Activated CD4-positive, alpha-beta T cell treated with anti-CD3 and anti-CD28 coated beads for 36 hours (primary cell): ENCODE measurements at places on chromosomes 7 and 10.

DNA sequence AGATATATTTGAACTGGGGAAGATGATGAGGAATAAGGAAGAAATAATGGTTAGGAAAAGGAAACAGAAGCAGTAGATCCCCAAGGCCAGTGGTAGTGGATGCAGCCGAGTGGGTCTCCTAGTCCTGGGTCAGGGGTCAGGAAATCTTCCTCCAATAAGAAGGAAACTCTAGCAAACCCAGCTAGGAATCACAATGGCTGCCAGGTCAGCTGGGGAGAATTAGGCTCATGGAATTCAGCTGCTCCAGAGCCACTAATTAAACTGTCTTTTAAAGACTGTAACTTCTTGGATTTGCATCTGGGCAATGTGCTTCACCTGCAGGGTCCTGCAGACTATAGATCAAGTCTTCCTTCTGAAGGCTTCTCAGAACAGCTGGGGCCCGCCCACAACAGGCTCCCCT is 644.4 kb downstream of the KCNMA1 start:
- H3K4me1 ChIP-seq, result no peaks in the 10 kb centered on the region
- no peaks in the 10 kb centered on the region for H3K27me3 ChIP-seq
- no peak for DNase-seq

DNA sequence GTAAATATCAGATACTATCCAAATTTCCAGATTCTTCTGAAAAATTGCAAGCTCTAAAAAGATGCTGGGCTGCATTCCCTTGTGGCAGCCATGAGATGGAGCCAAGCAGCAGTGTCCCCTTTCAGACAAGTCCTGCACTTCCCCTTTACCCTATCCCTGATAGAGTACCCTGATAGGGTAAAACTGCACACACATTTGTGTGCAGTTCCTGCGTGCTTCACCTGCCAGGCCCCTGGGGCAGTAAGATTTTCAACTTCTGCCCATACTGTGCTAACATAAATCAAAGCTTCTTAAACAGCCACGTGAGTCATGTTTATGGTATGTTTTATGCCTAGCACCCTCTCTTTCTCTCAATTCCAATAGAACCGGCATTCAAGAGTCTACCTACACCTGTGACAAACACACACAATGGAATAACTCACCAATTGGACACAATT is 52.2 kb downstream of the IFIT5 start:
- no peak overlapping the region for H3K27ac ChIP-seq
- H3K27me3 ChIP-seq, result no peaks in the 10 kb centered on the region
- no peaks in the 10 kb centered on the region for H3K36me3 ChIP-seq

DNA sequence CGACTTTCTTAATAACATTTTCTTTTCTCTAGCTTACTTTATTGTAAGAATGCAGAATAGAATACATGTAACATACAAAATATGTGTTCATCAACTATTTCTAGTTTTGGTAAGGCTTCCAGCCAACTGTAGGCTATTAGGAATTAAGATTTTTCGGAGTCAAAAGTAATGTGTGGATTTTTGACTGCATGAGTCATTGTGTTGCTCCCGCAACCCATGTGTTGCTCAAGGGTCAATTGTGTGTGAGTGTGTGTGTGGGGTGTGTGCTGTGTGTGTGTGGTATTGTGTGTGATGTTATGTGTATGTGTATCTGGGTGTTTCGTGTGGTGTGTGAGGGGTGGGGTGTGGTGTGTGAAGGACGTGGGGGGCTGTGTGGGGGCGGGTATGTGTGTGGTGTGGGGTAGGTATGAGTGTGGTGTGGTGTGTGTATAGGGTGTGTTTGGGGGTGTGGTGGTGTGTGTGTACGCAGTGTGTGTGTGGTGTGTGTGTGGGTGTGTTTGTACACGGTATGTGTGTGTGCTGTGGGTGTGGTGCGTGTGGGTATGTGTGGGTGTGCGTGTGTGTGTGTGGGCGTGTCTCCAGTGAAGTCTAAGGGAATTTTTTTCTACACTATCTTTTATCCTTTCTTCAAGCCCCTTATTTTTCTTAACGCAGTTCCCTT is 60.5 kb downstream of the RSU1 start:
- no peaks in the 10 kb centered on the region for H3K4me1 ChIP-seq
- H3K27me3 ChIP-seq, result no peaks in the 10 kb centered on the region
- H3K27ac ChIP-seq, result no peak overlapping the region
- H3K36me3 ChIP-seq, result peaks cover 10% of the 10 kb centered on the region
- no peak for DNase-seq

- H3K36me3 ChIP-seq, result no peaks in the 10 kb centered on the region
- peak overlapping the region; percentile 72 for H3K4me3 ChIP-seq
- peaks cover 14% of the 10 kb centered on the region for H3K27me3 ChIP-seq
- H3K27ac ChIP-seq, result peak overlapping the region; percentile 72
- peak; percentile 84 for DNase-seq
These were observed 2.7 kb upstream of the MUC17 start for GRCh38 chr7:101017064-101017777.

GRCh38 chr10:88243202-88243744 is 339.8 kb downstream of the RNLS start:
- H3K36me3 ChIP-seq, result no peaks in the 10 kb centered on the region
- no peak overlapping the region for H3K4me3 ChIP-seq
- peaks cover 6% of the 10 kb centered on the region for H3K4me1 ChIP-seq
- H3K27me3 ChIP-seq, result peaks cover 4% of the 10 kb centered on the region

GRCh38 chr10:4121502-4122380 is 336.7 kb upstream of the KLF6 start:
- peaks cover 12% of the 10 kb centered on the region for H3K4me1 ChIP-seq
- peak; percentile 30 for DNase-seq
- H3K27ac ChIP-seq, result peak overlapping the region; percentile 77

GRCh38 chr7:138519061-138519798 is 59.2 kb downstream of the TRIM24 start:
- no peaks in the 10 kb centered on the region for H3K27me3 ChIP-seq
- peaks cover 3% of the 10 kb centered on the region for H3K4me1 ChIP-seq
- H3K27ac ChIP-seq, result no peak overlapping the region
- H3K4me3 ChIP-seq, result no peak overlapping the region
- DNase-seq, result no peak

DNA sequence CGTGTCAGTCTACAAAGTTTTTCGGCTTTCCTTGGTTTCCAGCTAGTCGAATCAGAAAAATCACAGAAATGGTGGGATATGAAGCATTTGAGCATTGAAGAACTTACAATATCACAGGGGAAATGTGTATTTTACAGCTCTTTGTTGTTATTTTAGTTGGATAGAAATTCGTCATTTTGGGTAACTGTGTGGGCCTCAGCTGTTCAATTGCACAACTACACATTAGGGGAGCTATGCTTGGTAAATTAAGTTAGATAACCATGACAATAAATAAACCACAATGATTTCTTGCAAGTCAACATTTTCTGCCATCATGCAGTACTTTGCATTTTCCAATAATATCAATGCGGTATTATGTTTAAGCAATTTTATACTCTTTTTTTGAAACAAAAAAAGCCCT is 80.4 kb upstream of the ANK3 start:
- H3K27me3 ChIP-seq, result no peaks in the 10 kb centered on the region
- H3K27ac ChIP-seq, result no peak overlapping the region
- H3K4me1 ChIP-seq, result no peaks in the 10 kb centered on the region
- no peak for DNase-seq
- H3K4me3 ChIP-seq, result no peak overlapping the region

DNA sequence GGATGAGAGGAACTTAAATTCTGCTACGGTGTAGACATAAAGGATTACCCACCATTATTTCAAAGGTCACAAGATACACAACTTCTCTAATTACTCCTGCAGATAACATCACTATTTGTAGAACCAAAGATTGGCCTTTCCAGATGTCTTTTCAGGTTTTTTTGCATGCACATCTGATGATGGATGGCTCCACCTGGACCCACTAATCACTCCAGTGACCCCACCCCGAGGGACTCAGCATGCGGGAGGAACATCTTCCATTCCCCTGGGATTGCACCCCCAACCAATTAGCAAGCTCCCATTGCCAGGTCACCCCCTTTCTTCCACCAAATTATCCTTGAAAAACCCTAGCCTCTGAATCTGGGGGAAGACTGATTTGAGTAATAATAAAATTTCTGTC is 608.9 kb downstream of the CNTNAP2 start:
- H3K4me3 ChIP-seq, result no peak overlapping the region
- H3K4me1 ChIP-seq, result no peaks in the 10 kb centered on the region
- DNase-seq, result no peak
- H3K27ac ChIP-seq, result no peak overlapping the region

- no peak overlapping the region for H3K4me3 ChIP-seq
- DNase-seq, result no peak
- H3K27ac ChIP-seq, result no peak overlapping the region
These were observed 103.7 kb downstream of the HIP1 start for GRCh38 chr7:75635036-75635435.

DNA sequence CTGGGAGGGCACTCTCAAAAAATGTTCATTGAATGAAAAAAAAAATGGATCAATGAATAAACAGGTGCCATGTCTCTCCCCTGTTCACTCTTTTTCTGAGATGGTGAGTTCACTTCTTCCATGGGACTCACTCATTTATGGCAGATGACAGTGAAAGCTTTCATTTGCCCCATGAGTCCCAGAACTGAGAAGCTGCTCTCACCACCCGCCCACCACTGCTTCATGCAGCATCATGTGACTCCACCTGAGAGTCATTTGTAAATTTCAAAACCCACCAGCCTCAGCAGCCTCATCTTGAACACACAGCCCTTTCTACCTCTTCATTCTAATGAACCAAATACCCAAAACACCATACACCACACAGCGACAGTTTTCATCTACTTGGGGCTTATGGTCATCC is 64.9 kb downstream of the SCRN1 start:
- H3K27ac ChIP-seq, result peak overlapping the region; percentile 61
- DNase-seq, result peak; percentile 65
- no peaks in the 10 kb centered on the region for H3K27me3 ChIP-seq
- peaks cover 6% of the 10 kb centered on the region for H3K4me1 ChIP-seq

DNA sequence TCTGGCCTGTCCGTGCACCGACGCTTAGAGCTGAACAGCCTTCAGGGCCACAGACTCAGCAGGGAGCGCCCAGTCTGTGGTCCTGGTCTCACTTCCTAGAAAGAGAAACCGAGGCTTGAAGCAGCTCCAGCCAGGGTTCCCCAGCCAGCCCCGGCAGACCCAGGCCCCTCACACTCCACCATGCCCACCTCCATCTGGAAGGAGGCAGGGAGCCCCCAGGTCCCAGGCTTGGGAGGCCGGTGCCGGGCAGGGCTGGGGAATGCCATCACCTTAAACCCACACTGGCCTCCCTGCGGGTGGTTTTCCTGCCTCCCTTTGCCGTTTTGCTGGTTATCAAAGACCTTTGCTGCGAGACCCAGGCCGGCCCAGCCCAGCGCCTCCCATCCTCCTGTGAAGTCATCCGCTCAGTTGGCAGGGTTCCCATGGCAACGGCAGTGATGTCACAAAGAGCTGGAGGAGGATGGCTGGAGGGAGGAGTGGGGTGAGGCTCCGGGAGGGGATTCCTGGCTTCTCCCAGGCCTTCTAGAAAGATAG is 24.0 kb downstream of the ELFN1 start:
- no peak overlapping the region for H3K27ac ChIP-seq
- H3K4me1 ChIP-seq, result no peaks in the 10 kb centered on the region

- H3K36me3 ChIP-seq, result peaks cover 2% of the 10 kb centered on the region
- peak overlapping the region; percentile 15 for H3K4me3 ChIP-seq
- H3K4me1 ChIP-seq, result peaks cover 65% of the 10 kb centered on the region
- H3K27me3 ChIP-seq, result no peaks in the 10 kb centered on the region
- DNase-seq, result no peak
- peak overlapping the region; percentile 89 for H3K27ac ChIP-seq
These were observed 88.9 kb upstream of the KLF6 start for GRCh38 chr10:3873728-3874461.

DNA sequence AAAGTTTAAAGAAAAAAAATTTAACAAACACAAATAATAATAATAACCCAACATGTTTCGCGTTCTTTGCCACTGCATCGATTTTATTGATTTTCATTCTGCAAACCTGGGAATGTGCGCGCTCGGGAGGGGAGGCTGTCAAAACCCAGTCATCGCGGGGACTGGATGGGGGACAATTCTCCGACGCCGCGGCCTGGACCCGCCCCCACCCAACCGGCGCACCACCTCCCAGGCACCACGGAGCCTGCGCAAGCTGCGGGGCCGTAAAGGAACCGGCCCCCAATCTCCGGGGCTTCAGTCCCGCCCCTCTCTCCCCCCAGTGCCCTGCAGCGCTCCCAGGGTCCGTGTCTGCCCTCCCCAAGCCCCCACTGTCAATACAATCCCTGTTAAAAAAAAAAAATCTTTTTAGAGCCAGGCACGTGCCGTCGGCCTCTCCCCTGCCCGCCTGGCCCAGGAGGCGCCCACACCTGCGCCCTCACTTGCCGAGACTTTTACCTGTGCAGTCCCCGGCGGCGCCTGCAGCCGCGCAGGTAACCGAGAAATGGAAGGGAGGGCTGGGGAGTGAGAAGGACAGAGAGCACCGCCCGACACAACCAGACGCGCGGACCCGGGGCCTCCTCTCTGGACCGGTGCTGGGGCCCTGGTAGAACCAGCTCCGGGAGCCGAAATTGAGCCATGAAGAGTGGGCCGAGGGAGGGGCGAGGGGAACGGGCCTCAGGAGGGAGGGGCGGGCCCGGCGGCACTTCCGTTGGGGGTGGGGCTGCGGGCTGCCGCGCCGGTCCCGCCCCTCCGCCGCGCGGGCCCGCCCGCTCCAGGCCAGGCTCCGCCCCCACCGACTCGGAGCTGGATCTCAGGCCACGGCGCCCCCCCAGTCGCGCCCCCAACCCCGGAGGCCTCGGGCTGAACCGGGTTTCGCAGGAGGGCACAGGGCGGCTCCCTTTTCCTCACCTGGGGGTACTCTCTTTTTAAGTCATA is 7.6 kb upstream of the ZNF503 start:
- H3K27ac ChIP-seq, result no peak overlapping the region
- H3K4me3 ChIP-seq, result peak overlapping the region; percentile 64
- DNase-seq, result peak; percentile 64
- peaks cover 57% of the 10 kb centered on the region for H3K27me3 ChIP-seq
- no peaks in the 10 kb centered on the region for H3K36me3 ChIP-seq

DNA sequence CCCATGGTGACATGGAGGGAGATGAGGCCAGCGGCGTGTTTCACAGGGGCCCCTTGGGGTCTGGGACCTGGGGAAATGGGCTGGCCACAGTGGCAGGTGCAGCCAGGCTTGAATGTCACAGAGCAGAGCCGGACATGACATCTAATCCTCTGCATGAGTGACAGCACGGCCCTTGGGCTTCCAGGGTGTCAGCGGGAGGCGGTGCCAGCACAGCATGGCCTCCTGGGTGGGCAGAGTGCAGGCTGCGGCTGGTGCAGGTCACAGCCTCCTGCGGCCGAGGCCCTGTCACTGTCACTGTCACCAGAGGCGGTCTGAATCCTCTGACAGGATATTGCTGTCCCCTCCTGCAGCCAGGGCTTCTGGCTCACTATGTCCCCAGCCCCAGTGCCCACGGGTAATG is 18.2 kb downstream of the BHLHA15 start:
- DNase-seq, result no peak
- H3K36me3 ChIP-seq, result peaks cover 12% of the 10 kb centered on the region
- no peaks in the 10 kb centered on the region for H3K27me3 ChIP-seq

- H3K27me3 ChIP-seq, result no peaks in the 10 kb centered on the region
- peaks cover 52% of the 10 kb centered on the region for H3K4me1 ChIP-seq
- DNase-seq, result no peak
- no peak overlapping the region for H3K4me3 ChIP-seq
- H3K36me3 ChIP-seq, result peaks cover 11% of the 10 kb centered on the region
These were observed 92.9 kb downstream of the SRPK2 start for GRCh38 chr7:105295596-105296352.

- H3K27ac ChIP-seq, result peak overlapping the region; percentile 29
- no peaks in the 10 kb centered on the region for H3K27me3 ChIP-seq
- peak; percentile 52 for DNase-seq
- no peaks in the 10 kb centered on the region for H3K36me3 ChIP-seq
- H3K4me1 ChIP-seq, result peaks cover 13% of the 10 kb centered on the region
- H3K4me3 ChIP-seq, result no peak overlapping the region
These were observed 47.1 kb upstream of the OTUD1 start for GRCh38 chr10:23391821-23392220.
